ENCODE measurements at places on chromosomes 4 and X.

GRCh38 chrX:26649534-26649933, 433.6 kb downstream of the MAGEB5 start:
- no peaks in the 10 kb centered on the region for H3K36me3 ChIP-seq
- no peaks in the 10 kb centered on the region for H3K27me3 ChIP-seq
- no peaks in the 10 kb centered on the region for H3K4me1 ChIP-seq
- peak; percentile 2 for DNase-seq
- H3K27ac ChIP-seq: no peak overlapping the region
- H3K4me3 ChIP-seq: no peak overlapping the region

- H3K27me3 ChIP-seq: no peaks in the 10 kb centered on the region
- H3K36me3 ChIP-seq: no peaks in the 10 kb centered on the region
- DNase-seq: peak; percentile 34
- no peaks in the 10 kb centered on the region for H3K4me1 ChIP-seq
- H3K27ac ChIP-seq: no peak overlapping the region
Observed at GRCh38 chr4:113012786-113013185, 36.7 kb upstream of the ANK2 start.

DNA sequence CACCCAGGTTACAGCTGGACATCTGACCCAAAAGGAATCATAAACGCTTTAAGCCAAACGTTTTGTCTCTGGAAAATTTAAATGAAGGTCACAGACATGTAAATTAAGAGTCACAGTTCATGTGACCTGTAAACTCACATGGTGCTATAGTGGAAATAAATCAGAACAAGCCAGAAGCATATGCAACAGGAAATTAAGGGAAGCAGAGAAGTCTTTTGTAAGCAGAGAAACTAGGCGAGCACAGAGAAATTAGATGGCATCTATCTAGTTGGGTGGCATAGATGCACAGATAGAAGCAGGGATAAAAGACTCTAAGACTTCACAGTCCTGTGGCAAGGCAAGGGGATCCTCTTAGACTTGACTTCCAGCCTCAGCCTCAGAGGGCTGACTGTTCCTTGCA, 264.8 kb downstream of the GASK1B start:
- H3K4me3 ChIP-seq: no peak overlapping the region
- H3K27me3 ChIP-seq: no peaks in the 10 kb centered on the region
- H3K4me1 ChIP-seq: no peaks in the 10 kb centered on the region
- no peak for DNase-seq

GRCh38 chrX:153349952-153350351, 16.0 kb downstream of the ZNF275 start:
- no peak overlapping the region for H3K27ac ChIP-seq
- H3K4me1 ChIP-seq: no peaks in the 10 kb centered on the region
- no peaks in the 10 kb centered on the region for H3K36me3 ChIP-seq
- H3K4me3 ChIP-seq: no peak overlapping the region
- DNase-seq: no peak

GRCh38 chr4:97912156-97912555, 231.1 kb downstream of the STPG2 start:
- no peak overlapping the region for H3K4me3 ChIP-seq
- H3K4me1 ChIP-seq: no peaks in the 10 kb centered on the region
- no peaks in the 10 kb centered on the region for H3K27me3 ChIP-seq
- no peaks in the 10 kb centered on the region for H3K36me3 ChIP-seq

DNA sequence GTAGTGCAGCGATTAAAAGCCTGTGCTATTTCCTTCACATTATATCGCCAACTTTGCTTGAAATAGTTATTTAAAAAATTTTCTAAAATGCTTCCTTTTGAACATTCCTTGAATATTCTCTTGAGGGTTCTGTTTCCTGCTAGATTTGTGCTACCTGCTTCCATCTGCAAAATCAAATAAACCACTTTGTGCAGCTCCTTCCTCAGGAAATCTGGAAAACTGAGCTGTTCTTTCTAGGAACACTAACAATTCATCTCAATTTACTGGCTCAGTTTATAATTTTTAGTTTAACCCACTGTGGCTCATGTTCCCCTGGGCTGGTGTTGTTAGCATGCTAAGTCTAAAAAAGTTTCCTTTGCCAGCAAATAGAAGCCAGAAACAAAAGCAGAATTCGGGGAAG, 88.1 kb upstream of the LCORL start:
- H3K4me3 ChIP-seq: no peak overlapping the region
- no peak for DNase-seq
- H3K27ac ChIP-seq: no peak overlapping the region
- H3K4me1 ChIP-seq: peaks cover 23% of the 10 kb centered on the region
- no peaks in the 10 kb centered on the region for H3K36me3 ChIP-seq

DNA sequence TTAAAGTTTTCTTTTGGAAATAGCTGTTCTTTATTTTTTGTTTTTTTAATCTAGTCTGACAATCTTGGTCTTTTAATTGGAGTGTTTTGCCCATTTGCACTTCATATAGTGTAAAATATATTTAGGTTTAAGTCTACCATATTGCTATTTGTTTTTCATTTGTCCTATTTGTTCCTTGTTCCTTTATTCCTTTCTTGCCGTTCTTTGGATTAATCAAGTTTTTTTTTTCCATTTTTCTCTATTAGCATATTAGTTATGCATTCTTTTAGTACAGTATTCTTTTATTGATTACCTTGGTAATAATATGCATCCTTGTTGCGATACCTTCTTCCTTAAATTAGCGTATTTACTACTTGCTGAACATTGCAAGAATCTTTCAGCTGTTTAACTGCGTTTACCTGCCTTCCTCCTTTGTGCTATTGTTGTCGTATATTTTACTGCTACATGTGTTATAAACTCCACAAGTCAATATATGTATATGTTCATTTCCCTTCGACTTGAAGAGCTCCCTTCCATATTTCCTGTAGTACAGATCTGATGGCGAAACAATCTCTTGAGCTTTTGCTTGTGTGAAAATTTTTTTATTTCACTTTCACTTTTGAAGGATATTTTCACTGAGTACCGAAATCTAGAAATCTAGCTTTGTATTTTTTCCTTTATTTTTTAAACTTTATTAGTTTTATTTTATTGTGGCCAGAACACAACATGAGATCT, 23.9 kb upstream of the RNF212 start:
- H3K4me1 ChIP-seq: peaks cover 17% of the 10 kb centered on the region
- H3K27me3 ChIP-seq: no peaks in the 10 kb centered on the region
- H3K27ac ChIP-seq: peak overlapping the region; percentile 22
- no peak overlapping the region for H3K4me3 ChIP-seq

DNA sequence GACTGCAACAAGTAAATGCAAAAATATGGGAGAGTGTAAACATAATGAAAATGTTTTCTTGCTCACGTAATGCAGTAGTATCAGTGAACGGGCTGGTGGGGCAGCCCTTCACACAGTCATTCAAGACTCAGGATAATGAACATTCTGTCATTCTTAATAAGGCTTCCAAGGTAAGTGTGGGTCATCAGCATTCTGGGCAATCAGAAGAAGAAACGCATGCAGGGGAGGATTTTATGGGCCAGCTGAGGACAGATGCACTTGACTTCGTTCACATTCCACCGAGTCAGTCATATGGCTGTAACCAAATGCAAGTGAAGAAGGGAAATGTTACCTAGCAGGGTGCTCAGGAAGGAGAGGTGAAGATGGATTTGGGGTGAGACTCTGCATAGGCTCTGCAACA, 68.0 kb upstream of the MAP9 start:
- H3K4me3 ChIP-seq: no peak overlapping the region
- no peak overlapping the region for H3K27ac ChIP-seq
- DNase-seq: no peak
- H3K4me1 ChIP-seq: no peaks in the 10 kb centered on the region
- no peaks in the 10 kb centered on the region for H3K27me3 ChIP-seq

DNA sequence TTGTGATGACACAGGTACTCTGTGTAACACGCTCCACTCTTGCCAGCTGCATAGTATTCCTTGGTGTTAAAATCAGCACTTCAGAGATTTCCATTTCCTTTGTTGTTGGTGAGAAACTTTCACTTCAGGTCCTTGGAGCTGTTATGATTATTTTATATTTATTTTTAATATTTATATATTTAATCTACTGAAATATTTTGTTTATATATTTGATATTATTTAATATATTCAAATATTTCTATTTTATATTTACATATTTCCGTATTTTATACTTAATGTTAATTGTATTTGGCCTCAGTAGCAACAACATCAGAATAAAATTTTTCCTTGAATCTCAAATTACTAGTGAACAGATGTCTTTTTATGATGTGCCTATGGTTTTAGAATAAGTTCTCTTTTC, 225.3 kb downstream of the MAGEB17 start:
- H3K36me3 ChIP-seq: no peaks in the 10 kb centered on the region
- H3K4me1 ChIP-seq: no peaks in the 10 kb centered on the region
- DNase-seq: no peak
- H3K4me3 ChIP-seq: no peak overlapping the region
- H3K27ac ChIP-seq: no peak overlapping the region

DNA sequence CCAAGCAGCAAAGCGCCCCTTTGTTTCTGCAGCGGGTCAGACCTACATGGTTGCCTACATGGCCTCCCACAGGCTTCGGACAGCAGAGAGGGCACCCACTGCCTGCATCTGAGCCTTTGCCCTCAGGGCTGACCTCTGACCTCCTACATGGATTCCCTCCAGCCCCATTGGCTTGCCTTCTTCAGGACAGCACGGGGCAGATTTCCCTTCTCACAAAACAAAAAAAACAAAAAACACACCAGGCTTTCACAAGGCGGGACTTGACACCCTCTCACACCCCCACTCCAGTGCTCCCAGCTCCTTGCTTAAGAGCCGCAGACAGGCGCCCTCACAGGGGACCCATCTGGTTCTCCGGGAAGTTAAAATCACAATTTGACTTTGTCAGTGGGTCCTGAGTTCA, 32.9 kb downstream of the ZFYVE28 start:
- peaks cover 6% of the 10 kb centered on the region for H3K27me3 ChIP-seq
- DNase-seq: no peak
- no peak overlapping the region for H3K27ac ChIP-seq
- no peaks in the 10 kb centered on the region for H3K36me3 ChIP-seq
- H3K4me1 ChIP-seq: no peaks in the 10 kb centered on the region
- H3K4me3 ChIP-seq: no peak overlapping the region

- H3K4me1 ChIP-seq: peaks cover 6% of the 10 kb centered on the region
- H3K36me3 ChIP-seq: peaks cover 13% of the 10 kb centered on the region
- H3K27me3 ChIP-seq: no peaks in the 10 kb centered on the region
- DNase-seq: peak; percentile 77
- peak within 1 kb of the TSS; percentile 57 for H3K4me3 ChIP-seq
Observed at GRCh38 chrX:100636321-100636991, at the start of gene TSPAN6. TSS of gene TSPAN6 (minus strand) at chrX:100636806. CDS start at chrX:100636694, 112 bp downstream.
